Peyer's patch (tissue), 4 donors: ENCODE measurements at places on chromosomes 7 and 10. TPM values are rescaled to one million over a fixed set of nuclear protein-coding genes. Genes with fewer than 3 reads are reported as not detected.

GRCh38 chr10:16901106-16901505, 83.9 kb upstream of the RSU1 start:
- H3K36me3 ChIP-seq, result no peaks in the 10 kb centered on the region
- H3K4me3 ChIP-seq, result no peak overlapping the region
- no peak for DNase-seq
- no peaks in the 10 kb centered on the region for H3K27me3 ChIP-seq

The BAMBI gene
- total RNA-seq, result 10.7 TPM

DNA sequence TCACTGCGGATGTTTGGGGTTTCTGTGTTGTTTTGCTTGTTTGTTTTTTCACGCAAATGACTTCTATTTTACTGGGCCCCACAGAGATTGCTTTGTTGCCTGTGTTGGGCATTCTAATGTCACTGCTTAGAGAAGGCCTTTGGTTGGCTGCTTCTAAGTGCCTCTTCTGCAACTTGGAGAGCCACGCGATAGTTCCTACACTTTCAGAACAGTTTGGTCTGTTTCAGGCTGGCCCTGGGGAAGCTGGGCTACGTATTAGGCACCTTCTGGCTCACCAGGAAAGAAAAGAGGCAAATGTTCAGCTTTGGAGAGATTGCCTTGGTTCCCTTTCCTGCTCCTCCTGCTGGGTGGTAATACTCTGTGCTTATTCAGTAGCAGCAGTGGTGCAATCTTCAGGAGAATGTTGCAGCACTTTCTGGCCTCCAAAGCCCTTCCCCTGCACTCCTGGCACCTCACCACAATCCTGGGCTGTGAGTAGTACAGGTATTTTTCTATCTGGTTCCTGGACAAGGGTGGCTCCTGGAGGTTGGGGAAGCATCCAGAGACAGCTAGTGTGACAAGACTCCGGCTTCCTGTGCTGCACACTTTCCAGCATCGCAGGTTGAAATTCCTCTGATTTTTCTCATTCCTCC, 1.2 kb downstream of the ANTXRL start:
- H3K36me3 ChIP-seq, result no peaks in the 10 kb centered on the region
- no peak overlapping the region for H3K27ac ChIP-seq
- DNase-seq, result peak; percentile 14
- H3K4me1 ChIP-seq, result peaks cover 19% of the 10 kb centered on the region

GRCh38 chr7:68676813-68677535, 921.3 kb upstream of the AUTS2 start:
- no peak overlapping the region for H3K27ac ChIP-seq
- no peaks in the 10 kb centered on the region for H3K36me3 ChIP-seq
- no peak overlapping the region for H3K4me3 ChIP-seq

The ZPBP gene
- total RNA-seq, result not detected

The FAM25G gene
- not detected for total RNA-seq

The IFIT1B gene
- not detected for total RNA-seq

The PLXNA4 gene
- total RNA-seq, result 2.5 TPM

GRCh38 chr7:132029369-132030085, 473.1 kb upstream of the PODXL start:
- no peak for DNase-seq
- no peak overlapping the region for H3K27ac ChIP-seq
- H3K4me3 ChIP-seq, result no peak overlapping the region

DNA sequence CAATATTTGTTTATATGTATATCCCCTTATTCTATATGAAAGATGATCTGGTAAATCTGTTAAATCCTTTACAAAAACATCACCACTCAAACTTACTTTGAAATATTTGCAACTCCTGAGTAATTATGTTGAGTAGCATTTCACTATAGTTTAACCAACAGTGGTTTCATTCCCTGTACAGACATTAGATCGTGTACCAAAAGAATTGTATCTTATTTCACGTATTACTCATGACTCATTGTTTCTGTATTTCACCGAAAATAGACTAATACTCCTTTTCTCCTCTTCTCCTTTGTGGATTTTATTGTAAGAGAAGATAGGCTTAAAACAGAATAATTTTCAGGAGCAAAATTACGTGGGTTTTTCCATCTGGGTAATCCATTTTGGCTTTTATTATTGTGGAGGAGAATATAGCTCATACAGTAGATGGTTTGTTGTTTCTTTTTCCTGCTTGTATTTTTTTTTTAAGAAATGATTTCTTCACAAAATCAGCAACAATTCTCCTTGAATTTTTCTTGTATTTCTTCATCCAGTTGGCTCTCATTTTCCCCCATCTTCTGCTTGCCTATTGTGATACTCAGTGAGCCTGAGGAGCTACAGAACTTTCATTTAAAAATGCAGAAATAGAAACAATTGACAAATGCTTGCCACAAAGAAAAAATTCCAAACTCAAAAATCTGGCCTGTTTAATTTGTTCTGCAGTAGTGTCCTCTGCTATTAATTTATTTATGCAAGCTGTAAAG, 90.6 kb upstream of the OIT3 start:
- H3K4me3 ChIP-seq, result no peak overlapping the region
- H3K4me1 ChIP-seq, result no peaks in the 10 kb centered on the region
- no peaks in the 10 kb centered on the region for H3K36me3 ChIP-seq

GRCh38 chr7:110612680-110613079, 478.2 kb upstream of the LRRN3 start:
- no peak overlapping the region for H3K27ac ChIP-seq
- no peak overlapping the region for H3K4me3 ChIP-seq
- no peaks in the 10 kb centered on the region for H3K36me3 ChIP-seq
- DNase-seq, result no peak

The RSU1 gene
- total RNA-seq, result 18.2 TPM

DNA sequence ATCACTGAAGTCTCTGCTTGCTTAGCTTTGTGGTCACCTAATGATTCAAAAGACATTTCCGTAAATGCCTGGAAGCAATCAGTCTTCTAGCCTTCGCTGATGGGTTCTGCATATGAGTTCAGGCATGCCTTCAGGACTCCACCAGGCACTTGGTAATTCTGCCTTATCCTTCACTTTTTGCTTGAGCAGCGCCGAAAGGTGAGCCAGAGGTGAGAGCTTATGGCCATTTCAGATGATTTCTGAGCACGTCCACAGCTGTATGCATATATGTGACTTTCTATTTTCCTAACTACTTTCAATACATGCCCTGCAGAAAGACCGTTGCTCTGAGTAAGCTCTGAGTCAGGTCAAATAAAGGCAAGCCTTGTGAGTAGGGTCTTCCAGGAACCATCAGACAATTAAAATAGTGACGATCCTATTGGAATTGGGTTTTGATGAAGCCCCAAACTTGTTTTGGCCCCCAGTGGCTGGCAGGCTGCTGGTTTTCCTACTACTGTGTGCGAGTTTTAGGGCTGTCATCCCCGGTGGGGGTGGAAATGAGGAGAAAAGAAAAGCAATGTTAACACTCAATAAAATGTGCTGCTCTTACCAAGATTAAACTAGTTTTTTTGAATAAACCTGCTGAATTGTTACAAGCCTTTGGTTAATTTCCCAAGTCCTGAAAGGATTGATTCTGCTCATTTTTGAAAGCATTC, 154.4 kb upstream of the AKR1E2 start:
- H3K4me1 ChIP-seq, result no peaks in the 10 kb centered on the region
- no peak overlapping the region for H3K4me3 ChIP-seq
- H3K27me3 ChIP-seq, result no peaks in the 10 kb centered on the region
- H3K27ac ChIP-seq, result no peak overlapping the region
- H3K36me3 ChIP-seq, result no peaks in the 10 kb centered on the region

DNA sequence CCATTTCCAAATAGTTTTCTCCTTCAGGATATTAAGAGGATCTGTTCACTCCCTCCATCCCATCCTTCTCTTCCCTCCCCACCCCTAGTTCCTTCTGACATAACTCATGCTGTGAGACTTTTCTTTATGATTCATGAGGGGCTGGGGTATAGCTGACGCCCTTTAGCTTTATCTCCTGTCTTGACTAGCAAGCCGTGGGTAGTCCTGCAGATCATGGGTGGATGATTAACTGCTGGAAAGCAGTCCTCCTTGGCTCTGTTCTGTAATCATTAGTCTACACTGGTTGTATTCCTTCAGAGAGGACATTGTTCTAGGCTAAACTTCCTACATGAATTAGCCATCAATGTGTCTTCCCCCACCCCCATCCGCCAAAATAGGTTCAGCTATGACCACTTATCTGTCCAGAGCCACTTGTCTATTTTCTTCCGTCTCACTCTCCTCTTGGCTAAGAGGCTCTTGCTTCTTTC, 135.4 kb downstream of the LRRC4 start:
- DNase-seq, result no peak
- no peaks in the 10 kb centered on the region for H3K4me1 ChIP-seq
- no peaks in the 10 kb centered on the region for H3K36me3 ChIP-seq
- H3K27ac ChIP-seq, result no peak overlapping the region

DNA sequence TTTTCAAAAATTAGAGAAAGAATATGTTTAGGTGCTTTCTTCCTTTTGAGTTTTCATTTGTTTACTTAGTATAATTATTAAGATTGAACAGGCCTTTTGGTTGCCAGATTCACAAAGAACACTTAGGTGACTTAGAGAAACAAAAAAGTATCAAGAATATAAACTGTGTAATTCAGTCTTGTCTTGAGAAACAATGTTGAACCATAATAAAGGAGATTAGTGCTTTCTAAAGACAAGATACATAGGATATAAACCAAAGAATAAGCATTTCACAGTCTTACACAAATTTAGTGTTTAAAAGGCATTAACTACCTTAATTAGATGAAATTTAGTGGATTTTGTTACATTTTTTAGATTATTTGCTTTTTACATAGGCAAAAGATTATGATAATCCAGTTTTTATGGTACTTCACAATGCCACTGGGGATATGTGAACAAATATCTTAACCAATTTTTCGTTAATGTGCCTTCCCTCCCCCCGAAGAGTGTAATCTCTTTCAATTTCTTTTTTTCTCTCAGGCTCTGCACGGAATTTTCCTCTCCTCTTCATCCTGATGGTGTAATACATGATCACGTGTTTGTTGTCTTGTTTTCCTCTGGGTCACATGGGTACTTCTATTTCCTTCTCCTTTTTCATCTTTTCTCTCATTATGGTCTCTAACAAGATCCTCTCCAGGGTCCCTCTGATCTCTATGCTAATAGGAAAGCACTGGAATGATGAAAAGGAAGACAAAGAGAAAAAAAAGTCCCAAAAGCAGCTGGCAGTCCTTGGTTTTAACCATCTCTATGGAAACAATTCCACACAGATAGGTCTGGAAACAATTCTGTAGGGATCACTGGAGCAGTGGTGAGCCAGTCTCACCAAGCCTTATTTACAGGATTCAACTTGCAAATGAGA, 3.7 kb upstream of the HNRNPH3 start:
- no peaks in the 10 kb centered on the region for H3K4me1 ChIP-seq
- peak overlapping the region; percentile 26 for H3K4me3 ChIP-seq
- no peaks in the 10 kb centered on the region for H3K36me3 ChIP-seq

DNA sequence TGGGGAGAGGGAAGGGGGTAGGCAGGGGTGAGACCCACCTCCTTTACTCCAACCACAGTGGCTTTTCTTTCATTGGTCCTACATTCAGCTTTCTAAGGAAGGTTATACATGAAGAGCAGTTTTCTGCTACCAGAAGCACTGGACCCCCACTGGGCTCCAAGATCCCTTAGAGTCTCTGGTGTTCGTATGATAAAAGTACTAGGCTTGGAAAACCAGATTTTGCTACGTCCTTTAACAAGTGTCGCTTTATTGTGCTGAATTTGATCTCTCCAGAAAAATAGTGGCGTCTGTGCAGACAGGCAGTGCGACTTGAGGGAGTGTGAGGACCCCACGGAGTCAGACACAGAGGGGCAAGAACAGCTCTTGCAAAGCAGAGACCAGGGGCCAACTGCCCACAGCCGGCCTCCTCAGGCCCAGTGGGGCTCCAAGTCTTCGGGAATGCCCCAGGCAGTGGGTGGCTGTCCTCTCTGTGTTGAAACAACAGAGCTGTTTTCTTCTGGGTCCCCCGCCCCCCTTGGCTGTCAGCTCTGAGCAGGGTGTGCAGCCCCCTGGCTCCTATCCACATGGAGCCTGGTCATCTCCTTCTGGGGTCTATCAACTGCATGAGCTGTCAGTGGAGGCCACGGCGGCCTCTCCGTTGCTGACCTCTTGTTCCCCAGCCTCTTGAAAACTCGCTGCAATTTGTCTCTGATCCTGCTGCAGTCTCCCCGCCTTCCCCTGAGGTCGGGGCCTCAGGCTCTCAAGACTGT, 333.2 kb downstream of the RPS24 start:
- H3K27me3 ChIP-seq, result no peaks in the 10 kb centered on the region
- H3K36me3 ChIP-seq, result no peaks in the 10 kb centered on the region
- H3K27ac ChIP-seq, result no peak overlapping the region
- H3K4me3 ChIP-seq, result no peak overlapping the region

The CLCN1 gene
- total RNA-seq, result 2.5 TPM

- DNase-seq, result no peak
- no peaks in the 10 kb centered on the region for H3K36me3 ChIP-seq
- no peak overlapping the region for H3K4me3 ChIP-seq
- H3K4me1 ChIP-seq, result no peaks in the 10 kb centered on the region
- no peaks in the 10 kb centered on the region for H3K27me3 ChIP-seq
Measured at GRCh38 chr7:69657985-69658384, 59.7 kb downstream of the AUTS2 start.

DNA sequence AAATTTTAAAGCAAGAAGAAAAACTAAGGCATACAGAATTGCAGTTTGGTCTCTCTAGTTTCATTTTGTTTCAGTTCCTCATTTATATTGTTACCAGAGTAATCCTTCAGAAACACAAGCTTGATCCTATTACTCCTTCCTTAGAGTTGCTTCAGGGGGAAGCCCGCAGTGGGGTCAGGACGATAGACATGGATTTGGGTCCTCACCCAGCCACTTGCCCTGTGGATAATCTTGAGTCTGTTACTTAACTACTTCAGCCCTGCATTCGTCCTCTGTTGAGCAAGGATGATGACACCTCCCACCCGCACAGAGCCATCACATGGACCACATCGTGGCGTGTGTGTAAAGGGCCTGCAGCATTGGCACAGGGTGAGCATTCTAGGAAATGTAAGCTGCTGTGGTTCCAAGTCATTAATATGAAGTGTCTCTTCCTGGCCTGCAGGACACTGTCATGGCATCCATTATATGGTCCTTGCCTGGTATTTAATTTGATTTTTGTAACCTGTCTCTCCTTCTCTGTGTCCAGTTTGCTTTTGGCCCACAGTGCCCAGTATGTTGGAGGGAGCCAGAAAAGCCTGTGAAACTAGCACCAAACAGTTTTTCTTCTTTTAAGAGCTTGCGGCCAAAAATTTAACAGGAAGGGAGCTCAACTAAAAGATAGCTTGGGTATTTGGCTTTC, 111.2 kb downstream of the EEPD1 start:
- H3K4me1 ChIP-seq, result peaks cover 2% of the 10 kb centered on the region
- no peak overlapping the region for H3K27ac ChIP-seq
- H3K4me3 ChIP-seq, result no peak overlapping the region
- DNase-seq, result no peak

DNA sequence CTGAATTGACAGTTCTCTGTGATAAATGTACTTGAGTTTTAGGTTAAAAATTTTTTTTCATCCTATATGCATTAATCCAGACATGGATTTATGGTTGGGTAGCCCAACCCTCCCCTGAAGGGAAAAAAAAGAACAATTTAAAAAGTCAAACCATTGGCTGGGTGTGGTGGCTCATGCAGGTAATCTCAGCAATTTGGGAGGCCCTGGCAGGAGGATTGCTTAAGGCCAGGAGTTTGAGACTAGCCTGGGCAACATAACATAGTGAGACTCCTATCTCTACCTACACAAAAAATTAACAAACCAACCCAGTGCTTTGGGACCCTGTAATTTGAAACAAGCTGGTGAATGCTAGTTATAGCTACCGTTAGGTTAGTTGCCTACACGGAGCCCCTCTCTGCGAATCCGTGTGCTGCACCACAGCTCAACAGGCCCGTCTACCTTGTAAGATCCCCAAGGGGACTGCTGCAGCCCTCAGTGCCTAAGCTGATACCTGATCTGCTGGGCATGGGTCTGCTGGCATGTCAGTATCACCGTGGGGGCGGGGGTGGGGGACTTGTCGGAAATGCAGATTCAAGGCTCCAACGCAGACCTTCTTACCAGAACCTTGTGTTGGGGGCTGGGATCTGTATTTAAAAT, 32.8 kb downstream of the TSPAN14 start:
- H3K4me3 ChIP-seq, result no peak overlapping the region
- peaks cover 31% of the 10 kb centered on the region for H3K4me1 ChIP-seq
- H3K36me3 ChIP-seq, result no peaks in the 10 kb centered on the region
- peak overlapping the region; percentile 12 for H3K27ac ChIP-seq
- DNase-seq, result no peak
